NCI-H146 (cell line): ENCODE measurements at places on chromosomes 1 and 21.

- peak; percentile 41 for DNase-seq
These were observed 276.7 kb downstream of the PCP4 start for GRCh38 chr21:40143822-40144525.

DNA sequence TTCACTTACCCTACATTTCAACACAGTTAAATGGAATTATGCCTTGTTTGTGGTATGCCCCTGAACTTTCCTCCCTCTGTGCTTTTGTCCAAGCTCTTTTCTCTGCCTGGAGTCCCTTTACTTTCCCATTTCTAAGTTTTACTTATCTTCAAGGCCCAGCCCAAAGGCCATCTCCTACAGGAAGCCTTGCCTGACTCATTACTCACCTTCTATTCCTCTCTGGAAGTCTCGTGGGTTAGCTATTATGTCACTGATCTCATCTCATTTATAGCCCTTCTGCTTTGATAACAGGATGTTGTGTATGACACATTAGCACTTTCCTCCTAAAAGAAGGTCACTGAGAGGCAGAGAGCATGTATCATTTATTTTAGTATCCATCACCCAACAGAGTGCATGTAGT is 78.8 kb upstream of the CD1D start:
- no peak for DNase-seq

GRCh38 chr1:44068442-44068921 is 37.2 kb upstream of the SLC6A9 start:
- DNase-seq: no peak

- DNase-seq: no peak
These were observed 58.6 kb downstream of the PBX1 start for GRCh38 chr1:164617377-164618201.

- no peak for DNase-seq
These were observed 70.2 kb downstream of the ETS2 start for GRCh38 chr21:38875694-38876492.

GRCh38 chr1:107788206-107789202 is 176.5 kb downstream of the VAV3 start:
- DNase-seq: peak; percentile 23

DNA sequence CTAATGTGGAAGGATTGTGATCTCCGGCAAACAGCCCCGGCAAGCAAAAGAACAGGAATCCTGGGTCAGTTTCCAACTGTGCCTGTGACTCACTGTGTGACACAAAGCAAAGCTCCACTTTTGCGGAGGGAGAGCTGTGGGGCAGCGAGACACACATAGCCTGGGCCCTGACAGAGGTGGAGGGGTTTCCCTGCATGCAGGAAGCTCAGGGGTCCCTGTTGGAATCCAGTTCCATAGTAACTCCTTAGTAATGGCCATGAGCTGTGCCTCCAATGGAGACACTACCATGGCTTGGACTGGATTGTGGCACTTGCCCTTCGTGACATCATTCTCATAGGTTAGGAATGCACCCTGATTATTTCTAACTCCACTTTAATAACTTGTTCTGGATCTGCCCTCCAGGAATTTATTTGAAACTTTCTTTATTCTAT is 47.0 kb upstream of the ATF3 start:
- DNase-seq: no peak

- peak; percentile 93 for DNase-seq
These were observed 6.2 kb downstream of the E2F2 start for GRCh38 chr1:23524716-23525401.

DNA sequence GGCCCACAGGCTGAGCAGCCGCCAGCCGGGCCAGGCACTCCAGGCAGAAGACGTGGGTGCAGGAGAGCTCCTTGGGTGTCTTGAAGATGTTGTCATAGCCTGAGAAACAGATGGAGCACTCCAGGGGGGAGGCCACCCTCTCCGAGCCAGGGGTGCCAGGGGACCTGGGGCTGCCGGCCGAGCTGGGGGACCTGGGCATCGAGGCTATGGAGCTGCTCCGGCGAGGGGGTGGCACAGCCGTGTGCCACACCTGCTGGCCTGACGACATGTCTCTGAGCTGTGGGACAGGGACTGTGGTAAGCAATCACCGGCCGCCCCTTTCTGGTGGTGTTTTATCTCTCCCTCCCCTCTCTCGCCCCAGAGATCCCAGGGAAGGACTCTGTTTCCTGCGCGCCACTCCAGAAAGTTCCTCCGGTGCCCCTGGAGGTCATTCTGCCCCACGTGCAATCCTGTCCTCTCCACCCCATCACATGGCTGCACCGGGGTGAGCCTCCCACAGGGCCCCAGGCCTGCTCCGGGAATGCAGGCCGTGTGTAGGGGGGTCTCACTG is 1.7 kb downstream of the RNF223 start:
- no peak for DNase-seq

- DNase-seq: no peak
These were observed 51.7 kb downstream of the PAX7 start for GRCh38 chr1:18682375-18682774.

DNA sequence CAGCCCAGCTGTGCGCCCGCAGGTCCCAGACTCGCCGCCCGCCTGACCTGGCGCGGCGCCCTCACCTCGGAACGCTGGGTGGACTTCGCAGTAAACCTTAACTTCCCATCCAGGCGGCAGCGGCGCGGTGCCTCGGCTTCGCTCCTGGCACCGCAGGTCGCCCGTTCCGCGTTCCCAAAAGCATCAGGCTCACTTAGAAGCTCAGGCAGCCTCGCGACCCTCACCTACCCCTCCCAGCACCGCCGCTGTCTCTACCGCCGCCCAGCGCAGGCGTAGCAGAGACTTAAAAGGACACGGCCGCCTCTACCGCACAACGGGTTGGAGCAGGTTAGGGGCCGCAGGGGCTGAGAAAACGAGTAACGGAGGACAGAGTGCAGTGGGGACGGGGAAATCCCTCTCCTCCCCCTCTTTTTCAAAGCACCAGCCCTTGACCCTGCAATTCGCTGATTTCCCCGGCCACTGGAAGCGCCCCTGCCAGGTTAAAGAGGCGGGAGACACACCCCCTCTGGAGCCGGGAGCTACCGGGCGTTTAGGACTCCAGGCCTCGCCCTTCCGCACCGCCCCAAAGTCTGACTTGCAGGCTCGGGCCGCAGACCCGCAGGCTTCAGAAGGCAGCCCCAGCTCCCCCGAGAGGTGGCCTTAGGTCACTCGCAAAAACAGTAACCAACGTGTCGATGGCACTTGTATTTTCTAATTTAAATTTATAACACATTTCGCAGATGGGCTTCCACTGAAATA is 328.5 kb downstream of the FAM72C start:
- no peak for DNase-seq

DNA sequence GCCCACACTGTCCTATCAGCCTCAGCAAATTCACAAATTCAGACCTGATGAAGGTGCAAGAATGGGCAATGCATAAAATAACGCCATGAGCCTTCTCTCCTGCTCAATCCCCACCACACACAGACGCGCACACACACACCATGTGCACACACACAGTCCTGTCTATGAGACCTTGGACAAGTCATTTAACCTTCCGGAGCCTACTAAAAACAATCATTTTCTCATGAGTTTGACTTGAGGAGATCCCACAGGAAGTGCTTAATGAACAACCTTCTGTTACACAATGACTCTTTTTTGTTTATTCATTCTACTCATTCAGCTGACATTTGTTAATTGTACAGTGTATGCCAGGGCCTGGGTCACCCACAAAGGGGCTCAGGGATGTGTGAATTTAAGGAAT is 125.4 kb downstream of the EDEM3 start:
- no peak for DNase-seq

DNA sequence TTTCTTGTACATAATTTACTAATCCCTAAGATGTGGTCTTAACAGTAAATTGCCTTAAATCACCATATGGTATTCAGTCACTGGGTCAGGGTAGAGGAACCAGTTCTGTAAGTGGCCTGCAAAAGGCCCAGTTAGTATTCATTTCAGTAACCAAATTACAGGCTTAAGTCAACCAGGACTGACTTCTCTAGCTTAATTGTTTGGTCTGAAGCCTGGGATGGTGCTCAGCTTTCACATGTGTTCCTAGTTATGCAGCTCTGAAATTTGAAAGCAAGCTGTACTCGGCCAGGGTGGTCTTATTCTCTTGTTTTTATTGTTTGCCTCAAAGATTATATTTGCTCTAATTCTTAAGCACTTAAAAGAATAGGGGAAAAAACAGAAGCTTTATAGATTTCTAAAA is 144.6 kb downstream of the MAGI3 start:
- no peak for DNase-seq

- no peak for DNase-seq
These were observed 98.6 kb upstream of the F3 start for GRCh38 chr1:94640125-94640524.

DNA sequence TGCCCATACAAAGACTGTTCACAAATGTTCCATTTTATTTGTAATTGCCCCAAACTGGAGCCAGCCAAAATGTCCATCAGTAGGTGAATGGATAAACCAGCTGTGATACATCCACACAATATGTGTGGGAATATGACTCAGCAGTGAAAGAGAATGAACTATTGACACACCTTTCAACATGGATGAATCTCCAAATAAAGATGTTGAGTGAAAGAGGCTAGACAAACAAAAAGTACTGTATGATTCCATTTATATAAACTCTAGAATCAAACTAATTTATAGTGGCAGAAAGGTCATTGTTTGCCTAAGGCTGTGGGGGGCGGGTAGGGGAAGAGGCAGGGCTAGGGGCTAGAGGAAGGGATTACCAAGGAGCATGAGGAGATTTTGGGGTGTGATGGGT is 4.5 kb downstream of the DHCR24 start:
- peak; percentile 76 for DNase-seq

GRCh38 chr1:161238039-161238473 is at the start of gene NR1I3:
NR1I3 (minus strand) TSS chr1:161238203; CDS start chr1:161236565, 1,638 bp downstream.
- DNase-seq: no peak

GRCh38 chr1:23198373-23198772 is 18.9 kb downstream of the HTR1D start:
- no peak for DNase-seq

GRCh38 chr1:64846573-64847430 is 101.9 kb downstream of the RAVER2 start:
- DNase-seq: no peak

DNA sequence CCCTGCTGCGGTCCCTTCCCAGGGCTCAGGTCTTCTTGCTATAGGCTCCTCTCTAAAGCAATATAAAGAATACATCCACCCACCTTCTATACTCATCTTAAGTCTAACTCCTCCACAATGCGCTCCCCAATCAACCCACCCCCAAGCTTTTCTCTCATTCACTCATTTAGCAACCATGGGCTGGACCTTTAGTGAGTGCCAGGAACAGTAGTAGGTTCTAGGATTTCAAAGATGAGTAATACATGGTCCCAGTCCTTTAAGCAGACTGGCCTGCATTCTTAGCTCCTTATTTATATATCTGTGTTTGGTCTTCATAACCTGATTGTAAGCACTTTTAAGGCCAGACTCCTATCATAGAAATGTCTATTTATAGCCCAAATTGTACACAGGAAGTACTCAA is 5.9 kb downstream of the CAMK1G start:
- no peak for DNase-seq

DNA sequence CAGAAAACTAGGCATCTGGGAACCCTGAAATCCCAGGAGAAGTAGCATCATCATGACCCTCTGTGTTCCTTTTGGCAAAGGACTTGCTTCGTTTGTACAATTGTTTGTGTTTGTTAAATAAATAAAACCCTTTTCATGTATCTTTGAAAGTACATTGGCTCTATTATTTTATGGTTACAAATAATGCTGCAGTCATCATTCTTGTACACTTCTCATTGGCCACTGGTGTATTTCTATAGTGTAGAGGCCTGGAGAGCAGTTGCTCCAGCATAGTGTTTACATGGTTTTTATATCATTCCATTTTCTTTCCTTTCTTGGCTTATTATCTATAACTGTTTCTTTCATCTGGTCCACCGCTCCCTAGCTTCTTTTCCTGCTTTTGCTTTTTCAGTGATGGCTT is 253.3 kb downstream of the FAM72C start:
- DNase-seq: no peak

GRCh38 chr1:93649231-93649630 is 32.4 kb downstream of the BCAR3 start:
- no peak for DNase-seq

GRCh38 chr1:87329051-87329525 is 408 bp downstream of the LMO4 start:
- DNase-seq: peak; percentile 56

DNA sequence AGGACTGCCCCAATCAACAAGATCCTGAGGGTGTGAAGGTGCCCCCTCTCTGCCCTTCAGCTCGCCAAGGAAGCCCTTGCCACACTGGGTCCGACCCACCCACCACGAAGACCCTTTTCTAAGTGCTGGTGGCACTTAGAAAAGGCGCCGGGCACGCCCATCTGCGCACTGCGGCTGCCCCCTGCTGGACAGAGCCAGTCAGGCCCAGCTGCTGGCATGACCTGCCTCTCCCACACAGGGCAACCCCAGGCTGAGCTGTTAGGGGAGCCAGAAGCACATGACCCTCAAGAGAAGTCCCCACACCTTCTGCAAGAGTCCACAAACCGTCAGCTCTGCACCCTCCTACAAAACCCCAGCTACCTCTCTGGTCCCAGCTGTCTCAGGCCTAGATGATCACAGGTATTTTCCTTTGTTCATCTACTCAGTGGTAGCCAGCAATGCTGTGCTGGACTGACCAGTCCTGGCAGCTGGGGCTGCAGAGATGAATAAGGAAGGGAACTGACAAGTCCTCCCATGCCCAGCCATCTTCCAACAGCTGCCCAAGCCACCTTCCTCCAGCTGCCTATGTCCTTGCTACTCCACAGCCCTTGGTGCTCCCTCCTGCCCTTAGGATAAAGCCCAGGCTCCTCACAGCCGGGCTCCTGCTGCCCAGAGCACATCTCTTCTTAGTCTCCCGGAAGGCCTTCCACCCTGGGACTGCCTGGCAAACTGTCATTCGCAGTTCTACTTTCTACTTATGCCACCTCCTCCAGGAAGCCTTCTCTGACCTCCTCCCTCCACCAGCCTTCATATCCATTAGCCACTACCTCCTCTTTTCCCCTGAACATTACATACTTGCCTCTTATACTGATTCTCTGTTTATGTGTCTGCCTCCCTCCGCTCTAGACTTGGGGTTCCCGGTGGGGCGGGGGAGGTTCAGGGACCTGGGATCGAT is 39.8 kb upstream of the ZC3H12A start:
- peak; percentile 43 for DNase-seq

DNA sequence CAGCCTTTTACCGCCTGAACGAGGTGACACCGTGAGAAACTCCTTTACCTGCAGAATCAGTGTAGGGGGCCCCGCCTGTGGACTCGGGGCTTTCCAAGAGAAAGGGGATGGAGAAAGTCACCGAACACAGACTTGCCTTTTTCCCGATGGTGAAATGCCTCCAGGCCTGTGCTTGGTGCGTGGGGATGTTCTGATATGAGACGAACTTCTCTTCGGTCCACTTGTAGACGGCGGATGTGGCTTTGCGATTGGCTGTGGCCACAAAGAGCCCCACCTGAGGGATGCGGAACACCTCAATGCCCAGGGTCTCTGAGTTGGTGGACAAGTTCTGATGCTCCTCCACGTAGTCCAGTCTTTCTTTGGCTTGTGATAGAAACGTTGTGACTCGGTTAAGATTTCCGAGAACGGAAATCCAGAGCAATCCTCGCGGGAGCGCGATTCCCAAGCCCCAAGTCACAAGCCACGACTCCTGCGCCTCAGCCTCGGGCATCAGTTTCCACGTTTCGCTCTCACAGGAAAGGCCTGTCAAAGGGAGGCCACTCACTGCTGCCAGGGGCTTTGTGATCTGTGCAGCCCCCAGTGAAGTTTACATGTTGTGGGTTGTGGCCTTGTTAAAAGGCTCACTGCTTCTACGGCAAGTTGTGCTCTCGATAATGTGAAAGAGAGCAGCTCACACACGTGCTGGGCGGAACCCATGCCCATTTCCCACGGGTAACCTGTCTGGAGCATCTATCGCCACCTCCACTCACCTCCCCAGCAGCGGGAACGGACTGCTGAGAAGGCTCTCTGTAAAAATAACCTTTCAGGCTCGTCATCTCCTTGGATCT is 12.6 kb downstream of the KRTAP10-1 start:
- no peak for DNase-seq

GRCh38 chr21:30240661-30241060 is 24.8 kb upstream of the CLDN8 start:
- no peak for DNase-seq
